Lung (tissue), 17 donors: ENCODE measurements at places on chromosomes 11 and 22. TPM values are rescaled to one million over a fixed set of nuclear protein-coding genes. Genes with fewer than 3 reads are reported as not detected.

The NR1H3 gene
- total RNA-seq = 35.0 TPM

The CCDC87 gene
- 0.28 TPM for total RNA-seq

The EFCAB6 gene
- total RNA-seq = 15.4 TPM

The BIK gene
- total RNA-seq = 2.7 TPM

The NEFH gene
- 0.61 TPM for total RNA-seq
